ENCODE measurements at places on chromosomes 6 and 20. TPM values are rescaled to one million over a fixed set of nuclear protein-coding genes. Genes with fewer than 3 reads are reported as not detected.
A peak's percentile ranks its signal among the peaks of the same experiment; 100 is the strongest.

Gene PTCRA
- not detected for total RNA-seq

Gene STK35
- 15.0 TPM for total RNA-seq

Gene TXLNB
- 7.9 TPM for total RNA-seq

Gene CST5
- total RNA-seq, result not detected

Gene SYCP2L
- 1.5 TPM for total RNA-seq

Gene RNF39
- total RNA-seq, result 3.1 TPM

Gene FAM83C
- not detected for total RNA-seq

Gene OPRM1
- total RNA-seq, result not detected

Gene TRIM31
- not detected for total RNA-seq

Gene NCOA7
- 16.8 TPM for total RNA-seq

Gene ACAT2
- total RNA-seq, result 7.2 TPM

- no peaks in the 10 kb centered on the region for H3K27me3 ChIP-seq
- H3K27ac ChIP-seq, result no peak overlapping the region
- no peak overlapping the region for H3K4me3 ChIP-seq
- no peaks in the 10 kb centered on the region for H3K4me1 ChIP-seq
- no peaks in the 10 kb centered on the region for H3K36me3 ChIP-seq
Measured at GRCh38 chr6:47144306-47144705, 102.2 kb upstream of the ADGRF1 start.

DNA sequence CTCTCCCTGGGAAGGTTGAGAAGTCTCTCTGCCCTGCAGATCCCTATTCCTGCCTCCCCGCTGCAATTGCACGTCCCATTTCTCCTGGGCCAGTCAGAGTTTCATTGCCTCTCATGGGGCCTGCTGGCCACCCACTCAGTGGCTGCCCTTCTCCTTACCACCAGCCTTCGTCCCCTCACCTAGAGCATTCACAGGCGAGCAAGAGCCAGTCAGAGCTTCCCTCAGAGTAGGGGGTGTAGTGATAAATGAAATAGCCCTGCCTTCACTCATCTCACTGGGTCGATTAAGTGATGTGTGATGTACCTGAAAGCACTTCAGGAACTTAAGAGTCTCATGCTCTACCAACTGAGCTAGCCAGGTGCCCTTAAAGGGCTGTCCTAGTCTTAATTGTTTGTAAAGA, 52.0 kb upstream of the FANCE start:
- H3K27ac ChIP-seq, result no peak overlapping the region
- no peak for DNase-seq
- peaks cover 9% of the 10 kb centered on the region for H3K4me1 ChIP-seq

- no peak overlapping the region for H3K27ac ChIP-seq
- no peaks in the 10 kb centered on the region for H3K27me3 ChIP-seq
- no peaks in the 10 kb centered on the region for H3K36me3 ChIP-seq
Measured at GRCh38 chr20:59628171-59628570, 23.8 kb downstream of the PHACTR3 start.

GRCh38 chr6:24881376-24881775, 54.4 kb downstream of the RIPOR2 start:
- no peak overlapping the region for H3K4me3 ChIP-seq
- H3K27ac ChIP-seq, result no peak overlapping the region
- H3K36me3 ChIP-seq, result no peaks in the 10 kb centered on the region
- no peak for DNase-seq
- H3K27me3 ChIP-seq, result no peaks in the 10 kb centered on the region
- H3K4me1 ChIP-seq, result no peaks in the 10 kb centered on the region

DNA sequence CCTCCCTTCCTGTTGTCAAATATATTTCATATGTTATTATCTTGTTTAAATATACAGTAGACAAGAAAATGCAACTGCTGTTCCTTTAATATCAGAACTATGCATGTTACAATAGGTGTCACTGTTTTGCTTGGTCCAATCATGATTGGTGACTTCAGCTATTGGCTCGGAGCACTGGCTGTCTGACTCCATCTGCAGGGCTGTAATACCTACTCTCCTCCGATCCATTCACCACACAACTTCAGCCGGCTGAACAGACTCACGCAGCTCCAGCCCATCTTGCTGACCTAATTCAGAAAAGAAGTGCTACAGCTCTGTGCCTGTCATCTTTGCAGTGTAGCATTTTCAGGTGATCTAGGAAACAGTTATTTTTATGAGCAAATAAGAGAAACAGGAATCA, at the start of gene BTBD3:
Gene BTBD3 (plus strand): TSS at position 231 of the 400 bp plus-strand sequence. CDS start 383 bp downstream, outside the sequence.
- no peaks in the 10 kb centered on the region for H3K27me3 ChIP-seq
- peak; percentile 54 for DNase-seq
- no peaks in the 10 kb centered on the region for H3K36me3 ChIP-seq
- H3K4me1 ChIP-seq, result peaks cover 14% of the 10 kb centered on the region

DNA sequence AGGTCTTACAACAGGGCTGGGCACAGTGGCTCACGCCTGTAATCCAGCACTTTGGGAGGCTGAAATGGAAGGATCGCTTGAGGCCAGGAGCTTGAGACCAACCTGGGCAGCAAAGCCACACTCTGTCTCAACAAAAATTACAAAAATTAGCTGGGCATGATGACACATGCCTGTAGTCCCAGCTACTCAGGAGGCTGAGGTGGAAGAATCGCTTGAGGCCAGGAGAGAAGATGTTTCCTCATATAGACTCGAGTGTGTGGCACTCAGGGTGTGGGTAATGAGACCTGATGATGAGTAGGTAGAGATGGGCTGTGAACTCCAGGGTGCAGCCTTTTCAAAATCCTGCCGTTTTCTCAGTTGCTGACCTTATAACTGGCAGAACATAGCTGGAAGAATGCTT, 125.3 kb upstream of the FOXO3 start:
- H3K27ac ChIP-seq, result no peak overlapping the region
- DNase-seq, result no peak
- H3K36me3 ChIP-seq, result no peaks in the 10 kb centered on the region
- H3K4me1 ChIP-seq, result no peaks in the 10 kb centered on the region

DNA sequence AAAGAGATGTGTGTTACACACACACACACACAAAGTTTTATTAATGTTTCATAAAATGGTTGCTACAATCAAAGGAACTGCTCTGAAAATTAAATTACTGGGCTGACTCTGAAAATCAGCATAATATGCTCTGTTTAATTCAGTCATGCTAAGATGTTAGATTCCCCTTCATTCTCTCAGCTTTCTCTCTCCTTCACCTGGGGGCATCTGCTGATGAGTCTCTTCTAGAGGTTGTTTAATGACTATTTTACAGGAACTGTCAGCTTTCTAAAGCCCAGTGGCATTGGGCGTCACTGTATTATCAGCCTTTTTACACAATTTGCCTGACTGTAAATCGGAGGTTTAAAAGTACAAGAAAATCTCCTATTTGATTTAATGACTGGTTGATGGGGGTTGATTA, 559.7 kb upstream of the POU3F2 start:
- no peak for DNase-seq
- no peaks in the 10 kb centered on the region for H3K4me1 ChIP-seq
- no peaks in the 10 kb centered on the region for H3K27me3 ChIP-seq
- no peak overlapping the region for H3K27ac ChIP-seq

DNA sequence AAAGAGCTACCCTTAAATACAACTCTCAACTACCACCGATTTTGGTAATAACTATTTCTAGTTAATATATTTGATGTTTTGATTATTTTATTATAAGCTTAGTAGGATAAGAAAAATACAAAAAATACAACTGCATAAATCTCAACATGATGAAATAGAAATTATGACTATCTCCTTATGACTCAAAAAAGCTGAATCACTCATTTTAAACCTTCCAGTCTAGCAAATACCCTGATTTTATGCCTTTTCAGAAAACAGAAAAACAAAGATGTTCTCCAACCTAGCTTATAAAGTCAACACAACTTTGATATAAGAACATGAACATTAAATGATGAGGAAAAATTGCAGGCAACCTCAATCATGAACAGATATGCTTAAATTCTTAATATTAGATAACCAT, 40.2 kb upstream of the DSE start:
- no peaks in the 10 kb centered on the region for H3K36me3 ChIP-seq
- H3K4me1 ChIP-seq, result peaks cover 8% of the 10 kb centered on the region
- H3K27me3 ChIP-seq, result no peaks in the 10 kb centered on the region
- no peak for DNase-seq
- H3K27ac ChIP-seq, result no peak overlapping the region
- no peak overlapping the region for H3K4me3 ChIP-seq

GRCh38 chr6:158758451-158758860, 60.7 kb downstream of the EZR start:
- H3K27ac ChIP-seq, result no peak overlapping the region
- H3K36me3 ChIP-seq, result no peaks in the 10 kb centered on the region
- no peak overlapping the region for H3K4me3 ChIP-seq
- DNase-seq, result no peak

- DNase-seq, result no peak
- H3K4me1 ChIP-seq, result peaks cover 3% of the 10 kb centered on the region
- no peaks in the 10 kb centered on the region for H3K27me3 ChIP-seq
- no peaks in the 10 kb centered on the region for H3K36me3 ChIP-seq
- peak overlapping the region; percentile 89 for H3K4me3 ChIP-seq
Measured at GRCh38 chr6:35919085-35919826, 1.6 kb downstream of the SRPK1 start.

- H3K4me3 ChIP-seq, result no peak overlapping the region
- no peak overlapping the region for H3K27ac ChIP-seq
- no peaks in the 10 kb centered on the region for H3K36me3 ChIP-seq
- H3K4me1 ChIP-seq, result no peaks in the 10 kb centered on the region
Measured at GRCh38 chr20:51938559-51939258, 136.4 kb upstream of the SALL4 start.

DNA sequence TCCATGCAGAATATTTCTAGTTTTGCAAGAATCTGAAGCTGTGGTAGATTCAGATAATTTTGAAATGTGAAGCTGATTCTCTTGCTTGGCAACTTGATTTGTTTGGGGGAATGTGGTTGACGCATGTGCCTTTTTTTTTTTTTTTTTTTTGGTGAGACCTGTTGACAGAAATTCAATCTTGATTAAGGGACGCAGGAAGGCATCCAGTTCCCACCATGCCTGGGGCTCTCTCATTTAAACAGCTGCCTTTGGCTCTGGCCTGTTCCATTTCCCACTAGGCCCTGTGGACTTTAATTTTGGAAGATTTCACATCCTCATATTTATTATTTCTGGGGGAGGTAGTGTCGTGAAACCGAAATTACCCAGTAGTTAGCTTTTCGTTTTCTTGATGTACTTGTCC, 8.6 kb downstream of the TPX2 start:
- no peak overlapping the region for H3K27ac ChIP-seq
- H3K4me1 ChIP-seq, result no peaks in the 10 kb centered on the region
- H3K36me3 ChIP-seq, result no peaks in the 10 kb centered on the region
- no peak for DNase-seq

DNA sequence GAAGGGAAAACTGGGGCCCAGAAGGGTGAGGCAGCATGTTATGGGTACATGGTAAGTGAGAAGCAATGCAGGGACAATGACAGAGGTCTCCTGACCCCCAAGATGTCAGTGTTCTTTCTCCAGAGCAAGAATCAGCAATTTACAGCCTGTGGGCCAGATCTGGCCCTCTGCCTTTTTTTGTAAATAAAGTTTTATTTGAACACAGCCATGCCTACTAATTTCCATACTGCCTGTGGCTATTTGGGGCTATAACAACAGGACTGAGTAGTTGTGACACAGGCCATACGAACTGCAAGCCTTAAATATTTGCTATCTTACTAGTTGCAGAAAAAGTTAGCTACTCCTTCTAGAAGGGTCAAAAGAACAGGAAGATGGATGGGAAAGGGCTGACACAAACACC, 52.5 kb downstream of the PTPRT start:
- DNase-seq, result no peak
- H3K4me1 ChIP-seq, result no peaks in the 10 kb centered on the region
- H3K27me3 ChIP-seq, result no peaks in the 10 kb centered on the region
- no peak overlapping the region for H3K27ac ChIP-seq

GRCh38 chr6:91098006-91098405, 511.1 kb upstream of the MAP3K7 start:
- no peaks in the 10 kb centered on the region for H3K36me3 ChIP-seq
- H3K4me3 ChIP-seq, result no peak overlapping the region
- H3K27me3 ChIP-seq, result no peaks in the 10 kb centered on the region
- H3K27ac ChIP-seq, result no peak overlapping the region
- DNase-seq, result no peak
- H3K4me1 ChIP-seq, result peaks cover 7% of the 10 kb centered on the region

DNA sequence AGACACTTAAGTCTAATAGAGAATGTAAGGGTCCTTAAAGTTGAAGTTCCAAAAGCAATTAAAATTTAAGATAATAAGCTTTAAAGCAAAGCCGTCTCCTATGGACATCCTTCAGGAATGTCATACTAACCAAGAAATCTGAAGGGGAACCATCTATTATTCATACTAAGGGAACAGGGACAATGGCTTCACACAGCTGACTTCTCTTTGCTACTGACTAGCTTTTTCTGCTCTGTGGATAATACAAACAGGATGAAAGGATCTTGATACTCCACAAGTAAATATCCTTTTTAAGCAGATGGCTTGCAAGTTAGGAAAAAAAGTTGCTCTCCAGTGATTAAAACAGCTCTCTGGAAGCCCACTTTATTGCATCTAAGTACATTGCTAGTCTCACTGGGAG, 178.6 kb downstream of the BACH2 start:
- DNase-seq, result no peak
- no peaks in the 10 kb centered on the region for H3K27me3 ChIP-seq
- no peak overlapping the region for H3K4me3 ChIP-seq

GRCh38 chr6:36671687-36672375, 6.7 kb upstream of the CDKN1A start:
- no peak for DNase-seq
- no peak overlapping the region for H3K27ac ChIP-seq
- H3K27me3 ChIP-seq, result no peaks in the 10 kb centered on the region
- no peaks in the 10 kb centered on the region for H3K36me3 ChIP-seq

GRCh38 chr6:108914235-108915022, 66.2 kb downstream of the ARMC2 start:
- no peak for DNase-seq
- H3K27me3 ChIP-seq, result no peaks in the 10 kb centered on the region
- H3K27ac ChIP-seq, result no peak overlapping the region
- no peaks in the 10 kb centered on the region for H3K4me1 ChIP-seq
- H3K36me3 ChIP-seq, result no peaks in the 10 kb centered on the region

DNA sequence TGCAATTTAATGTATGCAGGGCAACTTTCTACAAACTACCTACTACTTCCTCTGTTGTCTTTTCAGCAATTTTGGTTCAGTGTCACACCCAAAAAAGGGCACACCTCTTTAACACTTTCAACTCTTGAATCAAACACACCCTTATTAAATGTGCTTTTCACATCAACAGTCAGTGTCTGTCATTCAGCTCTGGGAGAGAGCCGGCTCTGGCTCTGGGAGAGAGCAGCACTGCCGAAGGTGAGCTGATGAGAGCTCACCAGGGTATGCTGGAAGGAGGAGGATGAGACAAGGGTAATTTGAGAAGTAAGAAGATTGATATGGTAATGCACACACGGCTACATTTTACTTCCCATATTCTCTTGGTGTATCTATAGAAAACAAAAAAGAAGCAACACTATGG, 134.3 kb downstream of the RTN4IP1 start:
- H3K36me3 ChIP-seq, result no peaks in the 10 kb centered on the region
- no peak overlapping the region for H3K4me3 ChIP-seq
- no peaks in the 10 kb centered on the region for H3K27me3 ChIP-seq
- no peaks in the 10 kb centered on the region for H3K4me1 ChIP-seq
- no peak overlapping the region for H3K27ac ChIP-seq
- no peak for DNase-seq

DNA sequence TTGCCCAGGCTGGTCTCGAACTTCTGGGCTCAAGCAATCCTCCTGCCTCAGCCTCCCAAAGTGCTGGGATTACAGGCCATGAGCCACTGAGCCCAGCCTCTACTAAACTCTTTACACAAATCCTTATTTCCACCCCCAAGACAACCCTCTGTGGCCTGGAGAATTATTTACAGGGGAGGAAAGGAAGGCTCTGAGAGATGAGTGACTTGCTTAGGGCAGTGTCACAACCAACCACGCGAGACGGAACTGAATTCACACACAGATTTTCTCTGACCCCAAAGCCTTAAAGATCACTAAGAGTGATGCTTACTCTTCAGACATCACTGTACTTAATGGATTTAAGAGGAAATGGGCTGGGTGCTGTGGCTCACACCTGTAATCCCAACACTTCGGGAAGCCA, 86.2 kb downstream of the RIPOR3 start:
- H3K27me3 ChIP-seq, result no peaks in the 10 kb centered on the region
- no peaks in the 10 kb centered on the region for H3K36me3 ChIP-seq
- H3K4me1 ChIP-seq, result no peaks in the 10 kb centered on the region
- no peak for DNase-seq

All from ovary (tissue), 10 donors.